Stimulated activated CD4-positive, alpha-beta T cell treated with anti-CD3 and anti-CD28 coated beads, Interleukin-4, amount 100 ng/mL, for 24 hours (primary cell): ENCODE measurements at places on chromosomes 6 and 20.

- no peak for DNase-seq
Measured at GRCh38 chr6:4162370-4162769, 27.0 kb upstream of the ECI2 start.

- DNase-seq, result no peak
Measured at GRCh38 chr6:52497652-52498408, 77.7 kb downstream of the EFHC1 start.

- no peak for DNase-seq
Measured at GRCh38 chr20:50015636-50015992, 32.8 kb downstream of the SNAI1 start.

- DNase-seq, result no peak
Measured at GRCh38 chr20:38311091-38311490, 7.1 kb downstream of the BPI start.

- no peak for DNase-seq
Measured at GRCh38 chr6:146111881-146112450, 83.1 kb downstream of the GRM1 start.

GRCh38 chr6:54291738-54292137, 16.5 kb upstream of the TINAG start:
- no peak for DNase-seq

GRCh38 chr6:11198663-11199603, 33.5 kb downstream of the NEDD9 start:
- DNase-seq, result peak; percentile 14

DNA sequence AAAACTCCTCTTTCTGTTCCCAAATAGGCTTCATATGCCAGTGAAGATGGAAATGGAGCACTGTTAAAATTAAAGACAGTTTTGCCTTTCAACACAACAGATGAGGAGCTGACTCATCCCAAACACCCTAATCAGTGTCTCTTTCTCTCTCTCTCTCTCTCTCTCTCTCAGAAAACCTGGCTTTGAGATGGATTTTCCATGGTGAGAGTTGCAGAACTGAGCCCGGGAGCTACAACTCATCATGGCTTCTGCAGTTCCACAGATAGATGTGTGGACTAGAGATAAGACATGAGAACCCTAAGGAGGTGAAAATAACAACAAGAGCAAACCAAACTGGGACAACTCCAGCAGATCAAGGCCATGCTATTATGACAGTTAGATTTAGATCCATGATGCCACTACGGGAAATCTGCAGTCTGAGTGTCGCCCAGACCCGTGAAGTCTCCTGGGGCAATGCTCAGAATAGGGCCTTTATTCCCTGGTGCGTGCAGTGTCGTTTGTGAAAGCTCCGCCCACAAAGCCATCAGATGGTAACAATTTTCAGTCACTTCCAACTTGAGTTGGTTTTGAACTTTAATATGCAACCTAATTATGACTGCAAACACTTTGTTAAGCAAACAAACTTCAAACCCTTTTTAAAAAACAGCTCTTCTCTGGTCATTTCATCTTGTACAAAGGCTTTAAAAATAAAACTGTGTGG, 338.2 kb upstream of the PREP start:
- no peak for DNase-seq

- no peak for DNase-seq
Measured at GRCh38 chr20:54173653-54174456, at the start of gene CYP24A1. TSS of gene CYP24A1 (minus strand) at chr20:54173986. CDS start at chr20:54173579, 407 bp downstream.
